ENCODE measurements at places on chromosomes 12 and 14.

GRCh38 chr14:32588448-32589320, 259.6 kb downstream of the AKAP6 start:
- DNase-seq: no peak

DNA sequence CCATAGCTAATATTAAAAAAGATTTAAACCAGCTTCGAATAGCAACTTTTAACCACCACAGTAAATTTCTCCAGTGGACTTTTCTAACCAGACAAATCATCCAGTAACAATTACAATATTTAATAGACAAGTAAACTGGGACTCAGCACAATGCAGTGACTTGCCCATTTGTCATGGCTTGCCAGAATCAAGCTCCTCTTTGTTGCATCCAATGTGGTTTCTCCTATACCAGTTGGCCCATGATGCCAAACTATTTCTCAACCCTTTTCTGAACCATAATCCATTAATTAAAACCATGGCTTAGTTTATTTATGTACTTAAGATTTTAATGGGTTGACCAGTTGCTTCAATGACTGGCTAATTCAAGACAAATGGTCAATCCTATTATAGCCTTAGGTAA, 64.4 kb downstream of the DIO2 start:
- no peak for DNase-seq

DNA sequence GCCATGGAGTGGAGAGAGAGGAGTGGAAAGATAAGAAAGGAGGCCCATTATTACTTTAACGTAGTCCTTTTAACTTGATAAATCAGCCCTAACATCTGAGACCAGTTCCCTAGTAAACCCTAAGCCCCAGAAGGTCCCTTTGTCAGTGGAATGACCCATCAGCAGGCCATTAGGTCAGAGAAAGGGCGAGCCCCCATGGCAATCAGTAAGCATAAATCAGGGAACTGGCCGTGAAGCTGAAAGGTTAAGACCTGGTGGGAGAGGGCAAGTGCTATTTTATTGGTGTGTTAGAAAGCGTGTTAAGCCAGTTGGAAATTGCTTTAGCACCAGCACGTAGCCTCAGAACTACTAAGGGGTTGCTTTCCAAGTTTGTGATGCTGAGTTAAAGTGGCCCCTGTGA, 708.0 kb downstream of the BCL11B start:
- DNase-seq: no peak

GRCh38 chr12:49903700-49904423, at the start of gene FAIM2:
Gene FAIM2 (minus strand): TSS chr12:49903900. CDS start chr12:49903792, 108 bp downstream.
- DNase-seq: peak; percentile 33

Data from activated T-cell treated with anti-CD3 and anti-CD28 coated beads for 48 hours (primary cell).